ENCODE measurements at places on chromosomes 12 and 14.

- DNase-seq, result no peak
Observed at GRCh38 chr14:38129192-38129591, 78.5 kb upstream of the SSTR1 start.

GRCh38 chr14:48580692-48581091, 905.3 kb upstream of the MDGA2 start:
- DNase-seq, result no peak

GRCh38 chr12:51547606-51548005, 43.4 kb upstream of the SCN8A start:
- no peak for DNase-seq

- DNase-seq, result no peak
Observed at GRCh38 chr14:63096186-63096585, 50.9 kb upstream of the KCNH5 start.

- no peak for DNase-seq
Observed at GRCh38 chr12:115813256-115813655, 464.2 kb downstream of the MED13L start.
